EL (cell line): ENCODE measurements at places on chromosomes 3 and 15.

GRCh38 chr3:49158103-49158709, 7.9 kb downstream of the CCDC71 start:
- no peak for DNase-seq

- no peak for DNase-seq
Measured at GRCh38 chr3:88996691-88997090, 110.7 kb upstream of the EPHA3 start.

DNA sequence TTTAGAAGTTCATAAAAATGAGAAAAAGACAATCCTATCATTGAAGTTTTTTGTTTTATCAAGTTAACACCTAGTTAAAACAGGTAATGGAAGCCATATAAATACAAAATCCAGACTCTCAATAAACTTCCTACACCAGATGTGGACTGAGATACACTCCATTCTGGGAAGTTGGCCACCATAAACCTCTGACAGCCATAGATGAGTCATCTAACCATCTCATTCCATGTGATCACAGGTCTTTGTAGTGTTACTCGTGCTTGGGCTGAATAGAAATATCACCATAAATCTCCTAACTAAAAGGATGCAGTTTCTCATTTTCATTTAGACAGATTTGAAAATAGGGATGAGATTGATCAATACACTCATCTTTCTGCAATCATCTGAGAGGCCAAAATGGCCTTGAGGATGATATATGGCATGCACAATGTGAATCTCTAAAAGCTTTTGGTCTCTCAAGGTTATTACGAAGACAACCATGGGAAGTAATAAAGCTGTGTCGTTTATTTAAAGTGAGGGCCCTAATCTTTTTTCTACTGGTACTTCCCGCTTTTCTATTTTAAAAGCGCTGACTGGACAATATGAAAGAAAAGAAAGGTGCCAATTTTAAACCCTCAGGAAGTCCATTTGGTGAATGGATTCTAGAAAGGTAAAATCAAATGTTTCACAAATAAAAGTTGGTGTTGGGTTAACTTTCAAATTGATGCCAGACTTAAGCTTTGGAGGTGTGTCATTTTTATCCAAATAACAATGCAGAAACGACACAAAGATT, 155.5 kb downstream of the POLR2M start:
- DNase-seq = peak; percentile 85

DNA sequence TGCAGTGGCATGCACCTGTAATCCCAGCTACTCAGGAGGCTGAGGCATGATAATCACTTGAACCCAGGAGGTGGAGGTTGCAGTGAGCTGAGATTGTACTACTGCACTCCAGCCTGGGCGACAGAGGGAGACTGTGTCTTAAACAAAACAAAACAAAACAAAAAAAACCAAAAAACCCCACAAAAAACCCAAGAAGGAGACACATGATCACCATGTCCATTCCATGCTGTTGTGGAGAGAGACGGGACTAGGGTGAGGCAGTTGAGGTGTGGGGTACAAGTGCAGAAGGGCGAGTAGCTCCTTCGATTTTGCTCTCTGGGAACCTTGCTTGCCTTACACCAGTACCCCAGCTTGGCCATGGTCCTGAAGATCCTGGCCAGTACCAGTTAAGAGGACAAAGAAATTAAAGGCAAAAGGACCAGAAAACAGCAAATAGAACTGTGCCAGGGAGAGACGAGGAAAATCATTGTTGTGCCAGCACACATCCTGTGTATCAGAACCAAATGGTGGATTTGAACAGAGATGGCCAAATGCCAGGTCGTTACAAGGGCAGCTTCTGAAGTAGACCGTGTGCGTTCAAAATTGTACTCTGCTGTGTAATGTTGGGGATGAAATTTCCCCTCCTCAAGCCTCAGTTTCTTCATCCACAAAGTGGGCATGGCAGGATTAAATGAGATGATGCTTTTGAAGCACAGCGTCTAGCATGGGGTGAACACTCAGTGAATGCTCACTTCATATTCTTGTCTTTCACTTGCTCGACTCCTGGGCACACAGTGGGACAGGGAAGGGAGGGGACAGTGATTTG, 42.9 kb upstream of the CTSH start:
- no peak for DNase-seq

DNA sequence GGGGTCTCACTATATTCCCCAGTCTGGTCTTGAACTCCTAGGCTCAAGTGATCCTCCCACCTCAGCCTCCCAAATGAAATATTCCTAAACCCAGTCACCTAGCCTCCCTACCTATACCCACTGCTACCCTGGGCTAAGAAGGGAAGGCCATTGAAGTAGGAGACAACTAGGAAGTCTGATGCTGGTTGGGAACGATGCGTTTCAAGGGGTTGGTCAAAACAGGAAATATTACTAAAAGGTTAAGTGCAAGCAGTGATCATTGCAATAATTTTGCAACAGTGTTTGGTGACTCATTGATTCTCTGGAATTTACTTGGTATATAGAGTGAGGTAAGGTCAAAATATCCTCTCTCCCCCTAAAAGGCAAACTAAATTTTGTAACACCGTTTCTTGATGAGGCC, 4.6 kb upstream of the UQCRC1 start:
- peak; percentile 82 for DNase-seq

- no peak for DNase-seq
Measured at GRCh38 chr3:99637016-99637367, 1.4 kb upstream of the COL8A1 start.

DNA sequence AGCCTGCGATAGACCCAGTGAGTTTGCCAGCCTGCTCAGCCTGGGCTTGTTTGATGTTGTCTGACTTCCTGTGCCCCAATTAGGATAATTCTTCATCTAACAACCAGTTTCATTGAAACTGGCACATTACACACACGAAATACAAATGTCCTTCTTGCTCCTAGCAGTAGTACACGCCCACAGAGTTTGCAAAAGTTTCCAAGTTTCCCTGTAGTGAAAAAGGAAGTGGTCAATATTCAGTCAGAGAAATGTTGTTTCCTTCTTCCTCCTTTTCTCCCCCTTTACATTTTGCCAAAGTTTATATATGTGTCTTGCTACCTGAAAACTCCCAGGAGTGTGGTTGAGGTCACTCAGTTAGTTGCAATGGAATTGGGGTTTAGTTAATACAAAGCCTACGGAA, 58.4 kb upstream of the LRTM1 start:
- no peak for DNase-seq

GRCh38 chr3:80241791-80242190, 474.0 kb upstream of the ROBO1 start:
- DNase-seq = no peak

DNA sequence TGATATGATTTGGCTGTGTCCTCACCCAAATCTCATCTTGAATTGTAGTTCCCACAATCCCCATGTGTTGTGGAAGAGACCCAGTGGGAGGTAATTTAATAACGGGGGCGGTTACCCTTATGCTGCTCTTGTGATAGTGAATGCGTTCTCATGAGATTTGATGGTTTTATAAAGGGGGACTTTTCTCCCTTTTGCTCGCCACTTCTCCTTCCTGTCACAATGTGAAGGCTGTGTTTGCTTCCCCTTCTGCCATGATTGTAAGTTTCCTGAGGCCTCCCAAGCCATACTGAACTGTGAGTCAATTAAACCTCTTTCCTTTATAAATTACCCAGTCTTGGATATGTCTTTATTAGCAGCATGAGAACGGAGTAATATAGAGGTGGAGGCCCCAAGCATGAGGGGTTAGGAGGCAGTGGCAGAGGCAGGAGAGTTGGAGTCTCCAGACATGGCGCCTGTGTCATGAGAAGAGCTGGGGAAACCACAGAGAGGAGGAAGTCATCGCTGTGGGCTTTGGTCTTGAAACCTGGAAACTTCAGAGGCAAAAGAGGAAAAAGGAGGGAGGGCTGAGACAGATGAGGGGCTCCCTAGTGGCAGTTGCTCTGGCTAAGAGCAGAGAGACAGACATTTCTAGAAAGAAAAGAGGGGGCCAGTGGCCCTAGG, 107.8 kb upstream of the VEPH1 start:
- DNase-seq = no peak

- no peak for DNase-seq
Measured at GRCh38 chr3:100319951-100320350, 14.6 kb upstream of the NIT2 start.

DNA sequence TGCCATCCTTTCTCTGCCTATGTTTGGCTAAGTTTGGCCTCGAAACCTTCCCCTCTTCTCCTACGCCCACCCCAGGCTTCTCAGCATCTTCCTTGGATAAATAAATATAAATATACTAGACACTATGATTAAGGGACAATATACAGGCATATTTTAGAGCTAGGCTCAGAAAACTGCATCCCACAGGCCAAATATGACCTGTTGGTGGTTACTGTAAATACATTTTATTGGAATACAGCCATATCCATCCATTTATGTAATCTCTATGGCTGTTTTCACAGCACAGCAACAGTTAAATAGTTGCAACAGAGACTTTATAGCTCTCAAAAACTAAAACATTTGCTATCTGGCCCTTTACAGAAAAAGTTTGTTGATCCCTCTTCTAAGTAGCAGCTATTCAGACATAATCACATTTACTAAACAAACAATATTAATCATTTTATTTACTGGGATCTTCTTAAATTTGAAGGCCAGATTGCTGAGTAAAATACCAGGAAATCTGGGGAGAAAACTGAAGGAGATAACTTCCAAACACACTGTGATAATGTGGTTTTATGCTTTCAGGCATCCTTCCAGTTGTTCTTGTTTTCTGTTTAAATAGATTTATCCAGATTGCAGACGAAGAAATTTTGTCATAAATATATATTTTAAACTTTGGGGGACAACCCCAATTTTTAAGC, 269.7 kb upstream of the THRB start:
- no peak for DNase-seq

GRCh38 chr15:47432826-47433225, 284.5 kb upstream of the SEMA6D start:
- DNase-seq = peak; percentile 50

DNA sequence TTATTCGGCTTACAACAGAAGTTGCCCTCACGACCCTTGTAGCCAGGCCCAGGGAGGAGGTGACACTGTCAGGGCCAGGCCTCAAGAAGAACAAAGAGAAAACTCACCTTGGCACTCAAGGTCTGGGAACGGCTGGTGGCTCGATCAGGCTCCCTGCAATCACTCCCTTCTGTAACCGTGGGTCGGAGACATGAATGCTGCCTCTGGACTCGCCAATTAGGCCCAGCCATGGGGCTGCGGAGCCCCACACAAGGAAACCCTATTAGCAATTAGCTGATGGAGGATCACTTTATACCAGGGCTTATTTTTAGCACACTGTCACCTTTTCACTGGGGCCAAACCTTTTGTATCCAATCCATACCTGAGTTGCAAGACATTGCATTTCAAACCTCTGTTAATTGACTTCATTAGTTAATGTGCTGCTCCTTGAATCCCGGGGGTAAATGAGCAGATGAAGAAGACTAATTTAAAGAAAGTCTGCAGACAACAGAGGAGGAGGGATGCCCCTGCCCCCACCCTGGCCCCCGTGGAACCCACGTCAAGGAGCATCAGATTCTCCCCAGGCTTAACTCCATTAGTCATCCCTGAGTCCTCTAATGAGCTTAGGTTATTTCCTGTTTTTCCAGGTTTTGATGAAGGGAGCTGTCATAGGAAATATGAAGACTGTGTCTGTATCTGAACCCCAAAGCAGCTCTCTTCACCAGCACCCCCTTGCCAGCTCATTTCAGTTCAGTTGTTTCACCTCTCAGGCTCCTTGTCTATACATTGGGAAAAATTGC, 255.3 kb downstream of the RORA start:
- DNase-seq = peak; percentile 66

GRCh38 chr3:100316641-100317069, 17.9 kb upstream of the NIT2 start:
- DNase-seq = peak; percentile 62

- no peak for DNase-seq
Measured at GRCh38 chr15:32096916-32097617, 66.8 kb downstream of the CHRNA7 start.

GRCh38 chr3:69130689-69131088, 8.3 kb upstream of the LMOD3 start:
- DNase-seq = no peak

GRCh38 chr3:133880287-133880686, 15.4 kb downstream of the RAB6B start:
- DNase-seq = no peak

- DNase-seq = peak; percentile 91
Measured at GRCh38 chr3:46127503-46127902, 80.6 kb downstream of the CCR1 start.

DNA sequence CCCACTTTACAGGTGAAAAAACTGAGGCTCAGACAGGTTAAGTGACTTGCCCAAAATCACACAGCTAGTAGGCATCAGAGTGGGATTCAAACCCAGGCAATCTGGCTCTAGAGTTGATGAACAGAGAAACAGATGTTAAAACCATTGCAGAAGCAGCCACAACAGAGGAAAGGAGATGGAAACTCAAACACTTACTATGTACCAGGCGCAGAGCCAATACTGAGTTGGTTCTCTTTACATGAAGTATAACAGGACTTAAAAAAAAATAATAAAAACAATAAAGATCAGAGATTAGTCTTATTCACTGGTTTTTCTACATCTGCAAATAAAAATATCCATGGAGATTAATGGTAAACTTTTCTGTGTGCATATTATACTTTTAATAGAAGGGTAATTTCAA, 84.9 kb upstream of the SPATA12 start:
- DNase-seq = no peak

DNA sequence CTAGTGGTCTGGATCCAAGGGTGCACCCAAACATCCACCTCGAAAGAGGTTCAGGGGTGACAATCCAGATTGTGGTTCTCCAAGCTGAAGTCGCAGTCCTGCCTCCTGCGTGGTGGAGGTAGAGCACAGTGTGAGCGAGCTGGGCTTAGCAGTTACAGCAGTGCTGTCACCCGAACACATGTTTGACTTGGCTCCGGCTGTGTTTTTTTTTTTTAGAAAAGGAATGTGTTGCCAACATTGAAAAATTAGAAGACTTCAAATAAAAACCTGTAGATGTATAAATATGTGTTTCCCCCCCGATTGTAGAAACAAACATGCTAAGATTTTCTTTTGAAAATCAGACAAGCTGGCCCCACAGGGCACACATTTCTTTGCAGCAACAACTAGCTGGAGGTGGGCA, 530.8 kb downstream of the SHQ1 start:
- peak; percentile 18 for DNase-seq

GRCh38 chr3:191973820-191974219, 512.9 kb downstream of the PYDC2 start:
- DNase-seq = no peak

DNA sequence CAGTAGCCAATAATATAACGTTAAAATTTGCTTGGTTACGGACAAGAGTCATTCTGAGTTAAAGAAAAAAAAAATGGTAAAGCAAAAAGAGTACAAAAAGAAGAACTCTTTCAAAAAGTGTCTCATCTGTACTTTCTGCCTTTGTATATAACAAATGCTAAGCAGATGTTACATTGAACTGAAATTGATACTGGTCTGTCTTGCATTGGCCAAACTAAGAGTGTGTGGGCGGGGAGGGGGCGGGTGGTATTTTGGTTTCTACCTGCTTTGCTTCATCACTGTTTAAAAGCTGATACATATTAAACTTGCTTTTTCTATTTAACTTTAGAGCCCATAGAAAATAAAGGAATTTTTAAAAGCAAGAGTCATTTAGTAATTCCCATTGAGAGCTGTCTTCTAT, 215.0 kb upstream of the THBS1 start:
- DNase-seq = no peak

GRCh38 chr3:30597131-30597768, 9.2 kb upstream of the TGFBR2 start:
- DNase-seq = peak; percentile 87
